ENCODE measurements at places on chromosomes 6 and 20. TPM values are rescaled to one million over a fixed set of nuclear protein-coding genes. Genes with fewer than 3 reads are reported as not detected.
A peak's percentile ranks its signal among the peaks of the same experiment; 100 is the strongest.

DNA sequence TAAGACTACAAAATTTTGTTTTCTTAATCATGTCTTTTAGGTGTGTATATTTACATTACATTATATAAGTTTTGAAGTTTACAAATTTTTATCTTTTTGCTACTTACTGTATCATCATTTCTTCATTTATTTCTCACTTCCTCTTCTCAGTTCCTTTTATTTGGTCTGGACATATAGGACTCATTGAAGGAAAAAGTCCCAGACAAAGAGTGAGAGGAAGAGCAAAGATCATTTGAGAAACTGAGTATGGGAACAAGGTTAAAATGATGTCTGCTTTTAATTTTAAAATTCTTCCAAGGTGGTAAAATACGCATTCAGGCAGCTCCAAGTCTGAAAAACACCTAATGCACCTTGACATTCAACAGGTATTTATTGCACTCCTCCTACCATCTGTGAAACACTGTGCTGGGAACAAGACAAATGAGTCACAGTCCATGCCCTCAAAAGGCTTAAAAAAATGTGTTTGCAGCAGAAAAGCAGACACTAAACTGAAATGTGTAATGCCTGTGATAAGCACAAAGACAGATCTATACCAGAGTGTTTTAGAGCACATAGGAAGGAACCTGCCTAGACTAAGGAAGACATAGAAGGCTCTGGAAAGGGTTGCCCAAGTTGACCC lies 63.2 kb downstream of the PKIB start:
- H3K27me3 ChIP-seq, result no peaks in the 10 kb centered on the region
- no peaks in the 10 kb centered on the region for H3K4me1 ChIP-seq
- H3K4me3 ChIP-seq, result no peak overlapping the region
- no peak for DNase-seq

GRCh38 chr20:33423141-33423834 lies 20.3 kb downstream of the SNTA1 start:
- no peak for DNase-seq
- no peaks in the 10 kb centered on the region for H3K36me3 ChIP-seq
- no peak overlapping the region for H3K27ac ChIP-seq
- no peak overlapping the region for H3K4me3 ChIP-seq
- H3K27me3 ChIP-seq, result no peaks in the 10 kb centered on the region
- no peaks in the 10 kb centered on the region for H3K4me1 ChIP-seq

Gene DXO
- total RNA-seq, result 16.5 TPM

Gene PARD6B
- total RNA-seq, result 32.5 TPM

DNA sequence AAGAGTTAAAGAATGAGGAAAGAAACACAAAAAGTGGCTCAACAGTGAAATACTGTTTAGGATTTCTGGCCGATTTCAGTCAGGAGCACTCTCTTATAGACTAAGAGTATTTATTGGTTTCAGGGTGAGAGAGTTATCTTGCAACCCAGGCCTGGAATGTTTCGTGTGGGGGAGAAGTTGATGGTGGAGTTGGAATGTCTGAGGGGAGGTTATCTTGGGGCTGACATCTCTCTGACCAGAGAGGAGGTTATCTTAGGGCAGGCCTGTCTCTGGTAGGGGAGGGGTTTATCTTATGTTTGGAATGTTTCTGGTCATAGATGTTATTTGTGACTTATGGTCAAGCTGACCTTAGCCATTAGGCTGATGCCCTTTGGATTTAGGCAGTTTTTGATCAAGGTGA lies 80.3 kb downstream of the HTR1B start:
- no peak overlapping the region for H3K4me3 ChIP-seq
- no peaks in the 10 kb centered on the region for H3K4me1 ChIP-seq
- H3K36me3 ChIP-seq, result no peaks in the 10 kb centered on the region
- H3K27ac ChIP-seq, result no peak overlapping the region
- DNase-seq, result no peak
- H3K27me3 ChIP-seq, result no peaks in the 10 kb centered on the region

Gene MGME1
- total RNA-seq, result 11.3 TPM

DNA sequence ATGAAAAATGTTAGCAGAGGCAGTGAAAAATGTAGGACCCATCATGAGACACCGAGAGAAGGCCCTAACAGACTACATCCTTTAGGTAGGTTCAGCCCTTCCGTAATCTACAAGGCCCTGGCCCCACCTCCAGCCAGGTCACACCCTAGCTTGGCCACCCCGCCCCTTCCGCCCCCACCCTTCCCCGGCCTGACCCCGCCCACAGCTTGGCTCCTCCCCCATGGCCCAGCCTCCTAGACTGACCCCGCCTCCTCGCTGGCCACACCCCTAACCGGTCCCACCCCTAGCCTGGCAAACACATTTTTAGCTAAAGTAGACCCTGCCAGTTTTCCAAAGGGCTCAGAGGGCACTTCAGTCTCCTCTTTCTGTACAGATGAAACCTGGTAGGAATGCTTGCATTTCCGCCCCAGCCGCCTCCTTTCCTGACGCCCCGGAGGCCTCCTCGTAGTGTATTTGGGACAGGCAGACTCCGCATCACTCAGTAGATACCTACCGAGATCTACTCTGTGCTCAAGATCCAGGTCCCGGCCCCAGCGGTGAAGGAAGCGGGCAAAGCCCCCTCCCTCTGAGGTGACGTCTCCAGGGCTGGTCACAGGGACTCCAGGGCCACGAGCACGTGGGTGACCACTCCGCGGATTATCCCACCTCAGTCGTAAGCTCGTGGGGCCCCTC lies 443.5 kb downstream of the PREX1 start:
- no peaks in the 10 kb centered on the region for H3K36me3 ChIP-seq

DNA sequence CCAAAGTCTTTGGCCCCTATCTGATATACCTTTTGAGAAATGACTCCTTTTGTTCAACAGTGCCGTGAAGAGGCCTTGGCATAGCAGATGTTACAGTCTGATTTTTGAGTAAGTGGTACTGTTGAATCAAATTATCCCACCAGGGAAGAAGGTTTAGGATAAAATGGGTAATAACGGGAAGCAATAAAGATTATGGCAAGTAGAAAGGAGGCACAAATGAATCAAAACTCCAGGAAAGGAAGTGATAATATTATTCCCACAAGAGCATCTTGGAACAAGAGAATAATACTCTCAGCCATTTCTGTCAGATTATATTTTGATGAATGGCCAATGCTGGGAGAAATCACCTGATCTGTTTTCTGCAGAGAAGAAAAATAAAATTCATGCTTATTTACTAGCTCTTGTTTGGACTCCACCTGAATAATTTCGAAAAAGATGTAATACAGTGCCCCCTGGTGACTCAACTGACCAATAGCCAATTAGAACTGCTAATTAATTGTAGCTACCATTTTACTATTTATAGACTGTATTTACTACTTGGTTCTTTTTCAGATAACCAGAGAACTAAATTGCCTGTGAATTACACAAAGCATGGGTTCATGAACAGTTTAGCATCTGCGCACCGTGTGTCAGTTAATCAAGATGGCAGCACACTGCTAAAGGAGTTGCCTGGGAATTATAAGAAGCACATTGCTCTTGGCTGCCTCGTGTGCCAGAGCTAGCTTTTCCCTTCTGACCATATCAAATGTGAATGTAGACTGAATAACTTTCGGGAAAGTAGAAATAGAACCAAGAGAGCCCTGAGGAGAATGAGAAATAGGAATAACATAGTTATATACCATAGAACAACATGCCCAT lies 78.5 kb upstream of the TRDN start:
- no peaks in the 10 kb centered on the region for H3K4me1 ChIP-seq
- DNase-seq, result no peak
- H3K4me3 ChIP-seq, result no peak overlapping the region
- no peaks in the 10 kb centered on the region for H3K36me3 ChIP-seq
- H3K27me3 ChIP-seq, result no peaks in the 10 kb centered on the region
- no peak overlapping the region for H3K27ac ChIP-seq

- peaks cover 14% of the 10 kb centered on the region for H3K36me3 ChIP-seq
- no peaks in the 10 kb centered on the region for H3K27me3 ChIP-seq
- peaks cover 16% of the 10 kb centered on the region for H3K4me1 ChIP-seq
- H3K27ac ChIP-seq, result no peak overlapping the region
- DNase-seq, result no peak
- H3K4me3 ChIP-seq, result no peak overlapping the region
Observed at GRCh38 chr6:15657290-15657689, 5.5 kb downstream of the DTNBP1 start.

GRCh38 chr6:133208183-133208755 lies 32.9 kb upstream of the EYA4 start:
- no peak overlapping the region for H3K27ac ChIP-seq
- no peak for DNase-seq
- no peaks in the 10 kb centered on the region for H3K4me1 ChIP-seq
- no peaks in the 10 kb centered on the region for H3K36me3 ChIP-seq
- no peak overlapping the region for H3K4me3 ChIP-seq

Gene RNF217
- total RNA-seq, result 25.5 TPM

GRCh38 chr6:112920994-112921393 lies 573.9 kb downstream of the RFPL4B start:
- no peaks in the 10 kb centered on the region for H3K27me3 ChIP-seq
- H3K4me1 ChIP-seq, result no peaks in the 10 kb centered on the region
- no peak overlapping the region for H3K4me3 ChIP-seq
- DNase-seq, result no peak

DNA sequence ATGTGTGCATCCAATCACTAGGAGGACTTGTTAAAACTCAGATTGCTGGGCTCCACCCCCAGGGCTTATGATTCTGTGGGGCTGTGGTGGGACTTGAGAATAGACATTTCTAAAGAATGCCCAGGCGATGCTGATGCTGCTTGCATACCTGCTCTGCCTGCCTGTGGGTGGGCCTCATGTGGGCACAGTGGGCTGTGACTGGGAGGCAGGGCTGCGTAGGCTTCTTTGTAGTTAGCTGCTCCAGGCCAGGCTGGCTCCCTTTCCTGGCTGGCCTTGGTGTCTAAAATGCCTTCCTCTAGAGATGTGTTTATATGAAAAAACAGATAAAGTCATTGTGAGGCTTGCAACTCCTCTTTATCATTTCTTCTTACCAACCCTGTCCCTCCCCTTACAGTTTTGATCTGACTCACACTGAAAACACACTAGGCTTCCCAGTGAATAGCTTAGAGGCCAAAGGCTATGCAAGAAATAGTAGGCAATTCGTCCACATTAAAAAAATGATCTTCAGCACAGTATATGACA lies 495.5 kb upstream of the MAP3K7 start:
- H3K27ac ChIP-seq, result no peak overlapping the region
- H3K4me3 ChIP-seq, result no peak overlapping the region
- DNase-seq, result no peak
- no peaks in the 10 kb centered on the region for H3K27me3 ChIP-seq
- H3K36me3 ChIP-seq, result no peaks in the 10 kb centered on the region

- no peak overlapping the region for H3K4me3 ChIP-seq
- no peaks in the 10 kb centered on the region for H3K4me1 ChIP-seq
- H3K36me3 ChIP-seq, result no peaks in the 10 kb centered on the region
- H3K27ac ChIP-seq, result no peak overlapping the region
- H3K27me3 ChIP-seq, result no peaks in the 10 kb centered on the region
Observed at GRCh38 chr6:73382462-73383113, 12.0 kb upstream of the DDX43 start.

GRCh38 chr6:147770221-147770620 lies 261.7 kb downstream of the SAMD5 start:
- H3K4me3 ChIP-seq, result no peak overlapping the region
- H3K27ac ChIP-seq, result no peak overlapping the region
- no peaks in the 10 kb centered on the region for H3K27me3 ChIP-seq
- H3K4me1 ChIP-seq, result no peaks in the 10 kb centered on the region
- no peaks in the 10 kb centered on the region for H3K36me3 ChIP-seq

- no peaks in the 10 kb centered on the region for H3K27me3 ChIP-seq
- H3K4me1 ChIP-seq, result peaks cover 4% of the 10 kb centered on the region
- no peaks in the 10 kb centered on the region for H3K36me3 ChIP-seq
- no peak for DNase-seq
- H3K27ac ChIP-seq, result no peak overlapping the region
Observed at GRCh38 chr6:154549179-154549578, 38.7 kb upstream of the CNKSR3 start.

Gene SUPT3H
- total RNA-seq, result 6.7 TPM

DNA sequence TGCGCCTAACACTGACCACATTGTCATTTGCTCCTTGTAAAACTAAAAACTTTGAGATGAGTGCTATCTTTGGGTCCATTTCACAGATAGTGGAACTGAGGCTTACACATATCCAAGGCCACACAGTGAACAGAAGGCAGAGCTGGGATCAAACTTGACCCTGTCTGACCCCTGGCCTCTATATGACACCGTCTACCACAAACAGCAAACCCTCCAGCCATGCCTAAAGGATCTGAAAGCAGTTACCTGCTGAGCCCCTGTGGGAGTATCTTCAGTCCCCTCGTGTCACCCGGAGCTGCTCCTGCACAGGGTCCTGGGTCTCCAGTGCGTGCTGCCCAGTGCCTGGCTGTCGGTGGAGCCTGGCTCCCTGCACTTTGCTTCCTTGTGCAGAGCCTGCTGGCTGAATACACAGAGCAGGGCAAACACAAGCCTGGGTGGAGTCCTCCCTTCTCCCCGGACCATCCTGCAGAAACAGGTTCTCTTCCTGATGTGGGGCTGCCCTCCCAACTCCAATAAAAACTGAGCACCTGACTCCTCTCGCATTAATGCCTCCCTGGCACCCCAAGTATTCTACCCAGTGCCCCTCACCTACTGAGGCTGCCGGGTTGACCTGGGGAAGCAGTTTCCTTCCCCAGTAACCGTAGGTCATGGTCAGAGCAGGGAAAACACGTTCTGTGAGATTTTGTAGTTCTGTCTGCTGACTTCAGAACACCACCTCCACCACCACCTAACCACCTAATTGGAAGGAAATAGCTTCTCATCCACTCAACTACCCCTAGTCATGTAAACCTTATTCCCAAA lies at the start of gene BCAS1:
BCAS1 (minus strand) TSS at position 408 of the 801 bp plus-strand sequence. CDS start 11,876 bp downstream, outside the sequence.
- no peak within 1 kb of the TSS for H3K4me3 ChIP-seq
- H3K36me3 ChIP-seq, result no peaks in the 10 kb centered on the region
- H3K4me1 ChIP-seq, result no peaks in the 10 kb centered on the region

- no peaks in the 10 kb centered on the region for H3K36me3 ChIP-seq
- peak overlapping the region; percentile 78 for H3K27ac ChIP-seq
- no peaks in the 10 kb centered on the region for H3K27me3 ChIP-seq
- H3K4me3 ChIP-seq, result peak overlapping the region; percentile 8
Observed at GRCh38 chr20:50346374-50347283, 156.0 kb downstream of the CEBPB start.

DNA sequence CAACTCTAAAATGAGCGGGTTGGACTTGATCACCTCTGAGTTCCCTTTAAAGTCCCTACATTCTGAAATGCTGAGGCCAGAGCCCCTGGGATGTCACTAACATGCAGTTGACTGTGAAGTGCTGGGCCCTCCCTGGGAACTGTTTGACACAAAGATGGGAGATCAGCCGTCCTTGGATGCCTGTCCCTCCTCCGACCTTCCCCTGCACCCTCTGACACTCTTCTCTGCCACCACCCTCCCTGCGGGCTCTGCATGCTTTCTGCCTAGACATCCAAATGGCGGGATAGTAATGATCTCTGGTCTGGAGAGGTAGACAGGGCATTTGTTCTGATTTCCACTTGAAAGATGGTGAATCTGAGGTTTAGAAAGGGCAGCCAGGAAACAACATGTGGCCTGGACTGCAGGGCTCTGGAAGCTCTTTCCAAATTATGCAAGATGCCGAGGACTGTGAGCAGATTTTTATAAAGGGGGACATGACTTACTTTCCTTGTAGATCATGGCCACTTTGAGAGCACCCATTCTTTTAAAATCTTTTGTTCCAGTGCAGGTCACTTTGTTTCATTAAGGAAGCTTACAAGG lies 113.2 kb downstream of the ZDHHC14 start:
- no peak overlapping the region for H3K4me3 ChIP-seq
- H3K27me3 ChIP-seq, result no peaks in the 10 kb centered on the region
- H3K27ac ChIP-seq, result no peak overlapping the region
- H3K36me3 ChIP-seq, result no peaks in the 10 kb centered on the region
- no peaks in the 10 kb centered on the region for H3K4me1 ChIP-seq

- H3K4me1 ChIP-seq, result peaks cover 7% of the 10 kb centered on the region
- no peaks in the 10 kb centered on the region for H3K36me3 ChIP-seq
- H3K27me3 ChIP-seq, result no peaks in the 10 kb centered on the region
- H3K27ac ChIP-seq, result no peak overlapping the region
- DNase-seq, result no peak
Observed at GRCh38 chr6:136127873-136128272, 122.2 kb downstream of the MTFR2 start.

Data from lower lobe of right lung (tissue), 2 donors.